ENCODE measurements at places on chromosomes 7 and 10.

GRCh38 chr7:155344618-155345433, 47.1 kb downstream of the INSIG1 start:
- DNase-seq, result peak; percentile 73

DNA sequence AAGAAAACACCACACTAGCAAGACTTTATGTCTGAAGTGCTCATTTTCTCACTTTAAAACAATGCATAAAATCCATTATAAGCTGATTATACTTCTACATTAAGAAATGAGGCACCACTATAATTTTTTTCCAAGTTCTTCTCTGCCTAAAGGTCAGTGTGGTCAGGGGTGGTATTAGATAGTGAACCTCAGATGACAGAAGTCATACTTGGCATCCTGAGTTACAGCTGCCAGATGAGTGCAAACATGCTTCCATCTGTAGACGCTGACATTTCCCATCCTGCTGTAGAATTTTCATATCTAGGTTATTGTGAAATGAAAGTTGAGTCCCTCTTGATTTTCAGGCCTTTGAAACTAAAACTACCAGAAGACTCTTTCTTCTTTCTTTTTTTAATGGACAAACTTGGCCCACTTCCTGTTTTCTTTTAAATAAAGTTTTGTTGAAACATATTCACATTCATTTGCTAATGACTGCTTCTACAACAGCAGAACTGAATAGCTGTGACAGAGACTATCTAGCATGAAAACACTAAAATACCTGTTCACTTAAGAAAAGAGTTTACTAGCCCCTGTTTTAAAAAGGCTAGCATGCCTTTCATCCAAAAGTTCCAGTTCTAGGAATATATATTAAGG, 900.8 kb downstream of the XPNPEP1 start:
- DNase-seq, result no peak

DNA sequence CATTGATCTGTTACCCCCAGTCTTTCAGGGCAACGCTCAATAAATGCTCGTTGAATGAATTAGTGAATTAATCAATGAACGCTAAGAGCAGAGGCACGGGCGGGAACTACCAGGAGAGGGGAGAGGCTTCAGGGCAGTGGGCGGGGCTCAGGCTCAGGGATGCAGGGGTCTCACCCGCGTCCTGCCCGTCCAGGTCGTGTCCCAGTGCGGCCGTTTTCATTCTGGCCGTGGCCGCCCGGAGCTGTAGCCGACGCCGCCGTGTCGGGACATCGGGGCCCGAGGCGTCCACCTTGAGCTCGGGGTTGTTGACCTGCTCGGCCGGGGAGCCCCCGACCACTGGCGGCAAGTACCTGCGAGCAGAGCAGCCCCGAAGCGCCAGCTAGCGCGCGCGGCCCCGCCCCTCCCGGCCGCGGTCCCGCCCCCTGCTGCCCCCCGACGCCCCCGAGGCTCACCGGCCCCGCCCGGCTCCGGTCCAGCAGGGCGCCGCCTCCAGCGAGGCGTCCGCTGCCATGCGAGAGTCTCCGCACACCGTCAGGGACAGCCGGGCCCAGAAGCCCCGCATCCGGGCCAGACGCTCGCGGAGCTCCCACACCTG, 2.8 kb upstream of the GAL3ST4 start:
- DNase-seq, result peak; percentile 33

- no peak for DNase-seq
These were observed 14.0 kb upstream of the PODXL start for GRCh38 chr7:131570401-131570800.

DNA sequence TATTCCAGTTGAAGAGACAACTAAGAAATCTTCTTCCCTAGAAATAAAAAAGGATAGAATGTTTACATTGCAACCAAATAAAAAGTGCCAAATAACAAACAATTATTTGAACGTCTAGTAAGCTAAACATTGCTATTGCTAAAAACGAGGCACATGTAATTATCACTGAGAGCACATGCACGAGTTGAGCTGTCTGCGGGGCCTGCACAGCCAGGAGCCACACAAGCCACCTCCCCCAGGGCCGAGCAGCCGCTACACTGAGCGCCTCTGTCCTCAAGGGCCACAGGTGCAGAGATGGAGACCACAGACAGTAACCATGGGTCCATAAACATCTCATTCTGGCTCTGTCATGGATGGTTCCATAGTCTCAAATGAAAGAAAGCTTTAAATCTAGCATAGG, 17.2 kb downstream of the NCAPG2 start:
- DNase-seq, result no peak

GRCh38 chr10:21494191-21495001, 31.1 kb downstream of the SKIDA1 start:
- DNase-seq, result no peak
